ENCODE measurements at places on chromosomes 1 and 21. TPM values are rescaled to one million over a fixed set of nuclear protein-coding genes. Genes with fewer than 3 reads are reported as not detected.

GRCh38 chr1:87950369-87950768 is 621.7 kb downstream of the LMO4 start:
- no peak for DNase-seq

The SERTAD4 gene
- total RNA-seq: 5.1 TPM

- DNase-seq: no peak
Measured at GRCh38 chr1:44067266-44068250, 36.3 kb upstream of the SLC6A9 start.

The TFAP2E gene
- total RNA-seq: not detected

DNA sequence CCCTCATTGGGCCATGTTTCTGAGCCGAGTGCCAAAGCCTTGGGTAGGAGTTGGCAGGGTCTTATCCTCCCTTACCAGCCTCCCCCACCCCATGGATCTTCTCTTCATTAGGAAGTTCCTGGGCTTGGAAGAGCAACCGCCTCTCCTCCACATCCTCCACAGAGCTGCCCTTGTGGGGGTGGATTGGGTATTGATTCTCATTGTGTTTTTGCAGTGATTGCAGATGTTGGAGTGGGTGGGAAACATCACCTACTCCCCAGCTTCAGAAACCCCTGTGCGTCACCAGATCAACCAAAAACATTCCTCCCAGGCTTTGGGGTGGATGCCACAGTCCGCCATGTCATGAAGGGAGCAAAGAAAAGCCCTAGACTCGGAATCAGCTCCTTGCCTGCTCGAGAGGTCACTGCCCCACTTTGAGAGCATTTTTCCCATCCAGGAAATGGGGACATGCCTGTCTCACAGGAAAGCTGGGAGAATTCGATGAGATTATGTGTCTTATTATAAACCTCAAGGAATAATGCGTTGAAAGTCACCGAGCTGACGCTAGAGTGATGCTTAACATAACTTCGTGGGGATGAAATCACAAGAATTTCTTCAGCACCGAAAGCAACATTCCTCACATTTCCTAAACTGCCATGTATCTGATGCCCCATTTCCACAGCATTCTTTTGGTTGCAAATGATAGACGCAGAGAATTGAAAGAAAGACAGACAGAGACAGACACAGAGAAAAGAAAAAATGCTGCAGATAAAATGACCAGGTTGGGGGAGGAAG is 44.7 kb upstream of the ZBTB40 start:
- no peak for DNase-seq

GRCh38 chr1:39132505-39133339 is 71.8 kb upstream of the MACF1 start:
- peak; percentile 81 for DNase-seq

GRCh38 chr1:63545780-63546179 is 22.5 kb downstream of the EFCAB7 start:
- no peak for DNase-seq

DNA sequence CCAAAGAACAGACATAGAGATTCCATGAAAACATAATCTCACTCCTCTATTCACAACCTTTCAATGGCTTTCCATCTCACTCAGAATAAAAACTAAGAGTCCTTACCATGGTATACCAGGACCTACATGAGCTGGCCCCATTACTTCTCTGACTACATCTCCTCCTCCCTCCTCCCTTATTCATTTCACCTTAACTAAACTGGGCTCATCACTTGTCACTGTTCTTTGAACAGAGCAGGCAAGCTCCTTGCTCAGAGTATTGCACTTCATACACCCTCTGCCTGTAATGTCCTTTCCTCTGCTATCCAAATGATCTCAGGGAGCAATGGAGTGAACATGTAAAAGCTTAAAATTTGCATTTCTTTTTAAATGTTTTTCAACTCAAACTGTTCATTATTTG is 142.0 kb downstream of the MRPL39 start:
- no peak for DNase-seq

GRCh38 chr21:41707231-41707959 is 59.5 kb downstream of the RIPK4 start:
- DNase-seq: peak; percentile 11

DNA sequence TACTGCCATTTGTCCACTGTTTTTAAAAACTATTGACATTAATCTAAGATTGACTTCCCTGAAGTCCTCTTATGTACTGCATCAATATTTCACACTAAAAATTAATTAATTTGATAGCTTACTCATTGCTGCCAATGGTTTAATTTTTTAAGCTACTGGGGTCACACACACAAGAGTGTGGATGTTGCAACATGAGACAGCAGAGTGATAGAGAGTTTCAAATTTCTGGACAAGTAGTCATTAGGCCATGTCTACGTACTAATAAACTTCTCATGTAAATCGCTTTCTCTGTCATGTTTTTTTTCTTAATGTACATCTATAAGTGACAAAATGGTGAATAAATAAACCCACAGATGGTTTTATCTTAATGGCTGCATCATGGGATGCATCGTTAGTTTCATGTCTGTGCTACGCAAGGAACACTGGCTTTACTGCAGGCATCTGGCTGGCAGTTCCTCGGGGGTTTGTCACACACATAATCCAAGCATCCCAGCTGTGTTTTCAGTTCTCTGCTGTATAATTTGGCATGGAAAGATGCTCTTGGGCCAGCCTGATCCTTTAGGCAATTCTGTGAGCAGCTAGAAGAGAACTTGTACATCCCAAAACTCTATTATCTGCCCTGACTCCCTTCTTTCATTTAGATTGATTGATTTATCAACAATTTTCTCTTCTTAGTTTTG is 16.4 kb upstream of the CHODL start:
- DNase-seq: no peak

DNA sequence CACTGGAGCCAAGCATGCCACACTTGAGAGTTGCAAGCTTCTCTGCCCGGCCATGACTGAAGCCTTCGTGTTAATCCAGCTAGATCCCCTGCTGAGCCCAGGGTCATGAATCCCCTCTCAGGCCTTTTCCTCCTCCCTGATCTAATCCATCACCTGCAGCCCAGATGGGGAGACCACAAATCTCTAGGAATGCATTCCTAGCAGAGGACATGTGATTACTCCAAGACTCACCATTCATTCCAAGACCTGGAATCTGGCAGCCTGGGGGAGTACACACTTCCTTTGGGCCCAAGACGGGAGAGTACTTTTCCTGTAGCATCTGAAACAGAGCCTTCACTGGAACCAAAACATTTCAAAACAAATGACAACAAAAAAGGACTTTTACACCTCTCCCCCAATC is 269.3 kb upstream of the NFIA start:
- DNase-seq: no peak

GRCh38 chr1:34590211-34590623 is 164.6 kb upstream of the GJB5 start:
- DNase-seq: no peak

GRCh38 chr21:17446737-17447136 is 66.1 kb upstream of the CXADR start:
- no peak for DNase-seq

GRCh38 chr1:244138399-244138798 is 87.3 kb downstream of the ZBTB18 start:
- DNase-seq: no peak

The ETV3 gene
- 16.9 TPM for total RNA-seq

GRCh38 chr1:10936998-10937901 is 75.2 kb upstream of the TARDBP start:
- no peak for DNase-seq

Data from Right ventricle myocardium inferior (tissue), 1 donor.